LHCN-M2 (cell line): ENCODE measurements at places on chromosomes 11 and 22. TPM values are rescaled to one million over a fixed set of nuclear protein-coding genes. Genes with fewer than 3 reads are reported as not detected.

- DNase-seq = peak; percentile 24
These were observed 54.8 kb upstream of the CREB3L1 start for GRCh38 chr11:46222490-46223251.

DNA sequence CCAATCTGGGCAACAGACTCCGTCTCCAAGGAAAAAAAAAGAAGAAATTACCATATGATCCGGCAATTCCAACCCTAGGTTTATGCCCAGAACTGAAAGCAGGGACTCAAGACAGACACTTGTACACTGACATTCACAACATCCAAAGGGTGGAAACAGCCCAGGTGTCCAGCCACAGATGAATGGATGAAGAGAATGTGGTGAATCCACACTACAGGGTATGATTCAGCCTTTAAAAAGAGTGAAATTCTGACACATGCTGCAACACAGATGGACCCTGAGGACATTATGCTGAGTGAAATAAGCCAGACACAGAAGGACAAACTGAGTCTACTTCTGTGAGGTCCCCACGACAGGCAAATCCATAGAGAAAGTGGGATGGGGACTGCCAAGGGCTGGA is 43.9 kb downstream of the SGSM3 start:
- DNase-seq = peak; percentile 29

GRCh38 chr11:110075105-110075846 is 17.9 kb upstream of the ZC3H12C start:
- DNase-seq = no peak

DNA sequence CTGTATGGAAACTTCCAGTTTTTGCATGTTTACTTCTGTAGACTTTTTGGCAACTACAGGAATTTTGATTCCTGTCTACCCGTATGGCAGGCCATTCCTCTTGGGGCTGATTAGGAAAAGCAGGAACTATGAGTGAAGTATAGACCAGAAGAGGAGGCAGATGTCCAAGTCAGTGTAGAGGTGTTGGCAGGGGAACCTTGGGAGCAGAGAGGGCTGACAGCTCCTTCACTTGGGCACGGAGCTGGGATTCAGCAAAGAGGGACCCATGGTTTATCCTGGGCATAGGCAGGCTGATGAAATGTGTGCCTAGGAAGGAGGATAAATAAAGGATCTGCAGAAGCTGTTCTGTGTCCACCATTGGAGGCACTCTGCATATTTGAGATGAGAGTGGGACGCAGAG is 33.1 kb downstream of the TREH start:
- DNase-seq = no peak

DNA sequence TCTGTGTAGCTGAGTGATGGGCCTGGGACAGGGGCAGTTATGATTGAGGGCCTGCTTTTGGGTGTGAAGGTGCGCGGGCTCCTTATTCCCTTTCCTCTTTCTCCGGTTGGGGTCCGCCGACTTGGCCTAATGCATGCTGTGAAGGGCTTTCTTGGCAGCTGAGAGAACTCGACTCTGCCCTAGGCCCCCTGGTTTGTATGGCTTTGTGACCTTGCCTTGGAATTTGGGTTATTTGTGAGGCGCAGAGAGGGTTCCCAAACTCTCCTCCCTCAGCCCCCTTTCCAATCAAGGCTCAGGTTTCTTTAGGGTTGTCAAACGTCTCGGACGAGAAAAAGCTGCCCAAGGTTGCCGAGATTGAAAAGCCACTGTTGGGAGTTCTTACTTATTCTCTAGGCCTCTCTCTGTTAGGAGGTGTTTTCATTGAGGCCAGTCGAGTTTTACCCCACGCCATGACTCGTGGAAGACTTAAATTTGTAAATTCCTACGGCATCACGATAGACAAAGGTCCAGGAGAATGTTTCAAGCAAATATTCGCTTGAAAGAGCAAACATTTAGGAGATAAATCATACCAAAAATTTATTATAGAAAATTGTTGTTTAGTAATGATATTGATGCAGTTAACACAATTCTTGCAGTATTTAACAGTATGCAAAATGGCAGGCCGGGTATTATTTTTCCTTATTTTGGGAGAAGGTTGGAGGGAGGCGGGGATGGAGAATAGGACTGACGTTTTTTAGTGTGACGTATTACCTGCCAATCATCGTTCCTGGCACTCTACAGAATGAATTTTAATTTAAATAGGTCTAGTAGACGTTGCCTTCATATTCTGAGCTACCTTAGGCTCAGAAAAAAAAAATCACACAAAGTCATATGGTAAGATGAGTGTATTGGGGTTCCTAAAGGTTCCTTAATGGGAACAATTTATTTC is 689 bp downstream of the PDHX start:
- no peak for DNase-seq

GRCh38 chr11:2191883-2192282 is 20.3 kb upstream of the TH start:
- DNase-seq = no peak

DNA sequence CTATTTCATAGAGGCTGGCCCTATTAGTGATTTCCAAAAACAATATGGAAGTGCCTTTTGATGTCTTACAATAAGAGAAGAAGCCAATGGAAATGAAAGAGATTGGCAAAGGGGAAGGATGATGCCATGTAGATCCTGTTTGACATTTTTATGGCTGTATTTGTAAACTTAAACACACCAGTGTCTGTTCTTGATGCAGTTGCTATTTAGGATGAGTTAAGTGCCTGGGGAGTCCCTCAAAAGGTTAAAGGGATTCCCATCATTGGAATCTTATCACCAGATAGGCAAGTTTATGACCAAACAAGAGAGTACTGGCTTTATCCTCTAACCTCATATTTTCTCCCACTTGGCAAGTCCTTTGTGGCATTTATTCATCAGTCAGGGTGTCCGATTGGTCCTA is 91.4 kb downstream of the CD44 start:
- DNase-seq = no peak

DNA sequence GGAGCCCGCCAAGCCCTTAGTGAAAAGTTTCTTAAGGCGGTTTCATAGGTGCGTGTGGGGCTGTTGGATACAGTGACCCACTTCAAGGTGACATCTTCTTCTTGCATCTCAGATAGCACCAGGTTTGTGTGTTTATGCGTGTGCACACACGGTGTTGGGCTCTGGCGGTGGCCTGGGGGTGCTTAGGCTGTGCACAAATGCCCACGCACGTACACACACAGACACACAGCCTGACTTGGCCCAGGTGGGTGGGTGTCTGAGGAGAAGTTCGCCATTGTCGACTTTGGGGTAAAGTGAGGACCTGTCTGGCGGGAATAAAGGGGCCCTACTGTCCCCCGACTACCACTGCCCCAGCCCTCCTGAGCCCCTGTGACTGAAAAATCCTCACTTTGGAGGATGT is 103.8 kb downstream of the KCNQ1 start:
- DNase-seq = no peak

DNA sequence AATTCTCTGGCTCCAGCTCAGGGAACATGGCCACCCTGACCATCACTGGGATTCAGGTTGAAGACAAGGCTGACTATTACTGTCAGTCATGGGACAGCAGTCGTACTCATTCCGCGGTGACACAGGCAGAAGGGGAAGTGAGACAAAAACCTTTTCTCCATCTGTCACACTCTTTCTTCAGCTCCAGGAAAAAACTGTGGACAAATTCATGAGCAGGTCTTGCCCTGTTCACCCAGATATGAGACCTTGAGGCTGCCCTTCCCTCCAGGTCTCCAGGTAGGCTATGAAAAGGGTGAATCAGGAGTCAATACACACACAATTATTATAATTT is 39.4 kb upstream of the GGTLC2 start:
- no peak for DNase-seq

- peak; percentile 57 for DNase-seq
These were observed 11.4 kb downstream of the DNAL4 start for GRCh38 chr22:38782402-38783094.

- DNase-seq = no peak
These were observed 35.1 kb downstream of the MPPED1 start for GRCh38 chr22:43446916-43447315.

DNA sequence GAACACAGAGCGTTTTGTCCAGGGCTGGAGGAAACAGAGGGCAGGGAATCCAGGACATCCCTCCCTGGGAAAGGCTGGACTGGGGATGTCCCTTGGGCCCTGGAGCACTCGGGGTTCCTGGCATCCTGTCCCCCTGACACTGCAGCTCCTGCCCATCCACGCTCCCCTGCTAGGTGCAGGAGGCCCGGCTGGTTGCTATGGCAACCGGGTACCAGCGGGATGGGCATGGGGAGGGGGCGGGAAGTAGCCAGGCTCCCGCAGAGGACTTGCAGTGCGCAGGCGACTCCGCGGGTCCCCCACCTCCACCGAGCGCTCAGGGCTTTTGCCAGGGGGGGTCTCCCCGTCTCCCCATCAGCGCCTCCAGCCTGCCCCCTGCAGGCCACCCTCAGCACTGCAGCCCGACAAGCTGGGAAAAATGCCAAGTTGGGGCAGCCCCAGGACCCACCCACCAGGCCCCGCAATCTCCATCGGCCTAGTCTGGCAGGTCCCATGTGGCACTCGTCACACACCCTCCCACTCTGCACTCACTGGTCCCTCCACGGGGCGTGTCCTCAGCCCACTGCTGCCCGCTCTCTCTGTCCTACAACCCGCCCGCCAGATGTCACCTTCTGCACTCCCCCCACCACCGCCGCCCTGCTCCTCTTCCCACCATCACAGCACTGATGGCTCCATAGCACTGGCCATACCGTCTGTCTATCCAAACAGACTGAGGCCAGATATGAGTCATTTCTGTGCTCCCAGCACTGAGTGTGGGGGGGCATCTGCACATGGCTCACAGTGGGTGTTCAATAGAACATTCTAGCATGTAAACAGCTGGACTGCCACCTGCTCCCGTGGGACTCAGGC is 31.5 kb downstream of the KIAA0930 start:
- peak; percentile 67 for DNase-seq

- DNase-seq = no peak
These were observed 25.6 kb downstream of the ANKRD42 start for GRCh38 chr11:83219095-83219494.

GRCh38 chr22:46588279-46589140 is 31.7 kb upstream of the GRAMD4 start:
- no peak for DNase-seq

GRCh38 chr22:33722816-33723215 is 197.5 kb downstream of the LARGE1 start:
- DNase-seq = no peak

GRCh38 chr11:75024764-75025211 is 36.1 kb downstream of the NEU3 start:
- DNase-seq = no peak

- DNase-seq = no peak
These were observed 54.3 kb downstream of the DDI1 start for GRCh38 chr11:104090767-104091166.

GRCh38 chr11:16981651-16982194 is 32.5 kb downstream of the PLEKHA7 start:
- DNase-seq = peak; percentile 8

The TRMU gene
- total RNA-seq = 53.6 and 59.0 TPM in 2 replicates

The KCNA4 gene
- total RNA-seq = not detected in 2 replicates

The EFCAB6 gene
- 1.2 and 1.7 TPM in 2 replicates for total RNA-seq

The OR52I2 gene
- not detected in 2 replicates for total RNA-seq

The SCN2B gene
- not detected in 2 replicates for total RNA-seq

The VPREB1 gene
- not detected in 2 replicates for total RNA-seq

The TRIM49 gene
- not detected in 2 replicates for total RNA-seq

The NTM gene
- total RNA-seq = 45.6 and 50.4 TPM in 2 replicates
